ENCODE measurements at places on chromosomes 1 and 21. TPM values are rescaled to one million over a fixed set of nuclear protein-coding genes. Genes with fewer than 3 reads are reported as not detected.

Gene LRRC53
- not detected for total RNA-seq

Gene NUP133
- 30.2 TPM for total RNA-seq

Gene CD1D
- total RNA-seq, result 3.6 TPM

Gene IGSF9
- 2.8 TPM for total RNA-seq

Gene LMOD1
- total RNA-seq, result 17.9 TPM

Data from left lung (tissue), 14 donors.